ENCODE measurements at places on chromosomes 5 and 9.

- no peak for DNase-seq
Measured at GRCh38 chr9:133995012-133995896, 3.1 kb upstream of the VAV2 start.

GRCh38 chr5:75052192-75053053, at the start of gene GCNT4:
GCNT4 (minus strand) TSS chr5:75052558; CDS start chr5:75030037, 22,521 bp downstream.
- DNase-seq = peak; percentile 60

DNA sequence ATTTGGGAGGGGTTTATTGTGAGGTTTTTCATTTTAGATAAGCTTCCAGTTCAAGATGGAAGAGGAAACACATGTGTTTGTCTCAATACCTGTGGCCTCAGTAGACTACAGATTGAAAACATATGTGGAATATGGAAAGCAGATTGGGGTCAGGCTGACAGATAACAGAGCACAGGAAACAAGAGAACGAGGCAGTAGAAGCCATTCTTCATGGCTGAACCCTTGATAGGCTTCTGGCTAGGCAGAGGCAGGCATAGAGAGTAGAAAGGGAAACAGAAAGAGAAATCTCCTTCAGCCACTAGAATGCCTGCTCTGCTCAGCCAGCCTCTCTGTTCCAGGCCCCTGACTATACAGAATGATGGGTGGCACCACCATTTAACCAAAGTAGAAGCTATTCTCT, 152.5 kb downstream of the MUSK start:
- DNase-seq = no peak

- DNase-seq = no peak
Measured at GRCh38 chr5:57186194-57186593, 12.3 kb downstream of the GPBP1 start.

GRCh38 chr9:97772145-97772544, 75.0 kb upstream of the XPA start:
- DNase-seq = no peak

DNA sequence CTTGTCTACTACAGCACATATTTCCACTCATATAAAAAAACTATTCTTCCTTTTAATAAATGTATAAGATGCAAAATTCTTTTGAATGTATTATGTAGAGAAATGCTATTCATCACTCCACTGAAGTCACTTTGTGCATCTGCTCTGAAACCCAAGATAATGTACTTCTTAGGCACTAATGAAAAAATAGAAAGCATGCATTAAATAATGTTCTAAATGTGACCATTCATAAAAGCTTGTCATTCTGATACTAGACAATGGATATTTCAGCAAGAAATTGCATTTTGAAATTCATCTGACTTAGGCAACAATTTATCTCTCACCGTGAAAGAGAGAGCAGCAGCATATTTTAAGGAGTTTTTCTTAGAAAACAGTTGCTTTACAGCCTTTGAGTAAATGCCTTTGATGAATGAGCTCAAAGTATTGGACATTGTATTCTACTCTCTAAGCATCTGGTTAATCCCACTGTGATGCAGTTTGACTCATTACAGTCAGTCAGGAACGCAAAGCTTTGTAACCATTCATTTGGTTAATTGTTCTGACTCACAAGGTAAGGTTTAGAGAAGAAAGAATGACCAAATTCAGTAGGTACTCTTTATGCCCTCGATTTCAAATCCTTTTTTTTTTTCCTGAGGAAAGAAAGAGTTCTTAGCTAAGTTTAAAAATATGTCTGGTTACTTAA, 2233.8 kb upstream of the C9orf72 start:
- DNase-seq = peak; percentile 73
